ENCODE measurements at places on chromosomes 1 and 21. TPM values are rescaled to one million over a fixed set of nuclear protein-coding genes. Genes with fewer than 3 reads are reported as not detected.

GRCh38 chr1:43722810-43723209 is 15.5 kb downstream of the ST3GAL3 start:
- no peak for DNase-seq
- no peaks in the 10 kb centered on the region for H3K4me1 ChIP-seq
- H3K27ac ChIP-seq, result no peak overlapping the region
- H3K27me3 ChIP-seq, result no peaks in the 10 kb centered on the region
- no peaks in the 10 kb centered on the region for H3K36me3 ChIP-seq
- no peak overlapping the region for H3K4me3 ChIP-seq

DNA sequence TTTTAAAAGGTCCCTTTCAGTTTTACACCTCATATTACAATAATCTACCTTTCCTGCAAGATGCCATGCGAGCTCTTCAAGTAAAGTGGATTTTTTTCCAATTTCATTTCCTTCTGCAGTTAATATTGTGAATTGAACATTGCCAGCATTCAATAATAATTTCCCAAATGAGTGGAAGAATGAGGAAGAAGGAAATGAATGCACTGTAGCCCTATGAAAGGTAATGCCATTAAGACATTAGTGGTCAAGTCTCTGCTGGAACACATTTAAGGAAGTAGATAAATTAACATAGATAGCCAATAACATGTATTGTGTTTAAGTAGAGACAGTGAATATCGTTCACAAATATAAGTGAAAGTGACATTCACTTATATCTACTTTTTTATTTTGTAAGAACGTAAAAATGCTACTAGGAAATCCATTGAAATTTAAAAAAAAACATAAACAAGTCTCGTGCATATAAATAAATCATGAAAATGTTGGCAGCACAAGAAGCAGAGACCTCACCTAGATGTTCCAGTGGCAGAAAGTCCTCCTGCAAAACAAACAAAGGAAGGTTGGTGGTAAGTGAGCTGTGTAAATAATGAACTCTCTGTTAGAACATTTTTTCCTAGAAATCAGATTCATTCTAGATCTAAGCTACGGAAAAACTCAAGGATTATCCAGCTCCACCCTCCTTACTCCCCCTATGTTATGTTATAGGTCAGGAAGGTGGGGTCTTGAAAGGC is 17.7 kb downstream of the FCRL3 start:
- H3K36me3 ChIP-seq, result no peaks in the 10 kb centered on the region
- no peak for DNase-seq
- H3K27ac ChIP-seq, result no peak overlapping the region
- no peaks in the 10 kb centered on the region for H3K4me1 ChIP-seq

DNA sequence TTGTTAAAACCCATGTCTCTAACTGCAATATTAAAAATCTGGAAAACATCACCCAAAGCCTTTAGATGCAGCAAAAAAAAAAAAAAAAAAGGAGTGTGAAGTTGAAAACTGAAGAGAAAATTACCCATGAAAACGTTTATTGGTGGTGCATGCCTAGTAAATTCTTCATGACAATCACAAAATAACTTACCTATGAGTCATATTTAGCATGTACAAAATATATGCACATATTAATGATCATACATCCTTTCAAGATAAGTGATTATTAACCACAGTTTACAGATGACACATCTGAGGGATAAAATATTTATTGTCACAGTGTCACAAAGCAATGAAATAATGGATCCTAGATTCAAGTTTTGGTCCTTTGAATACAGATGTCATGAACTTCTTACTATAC is 505.2 kb upstream of the NR5A2 start:
- no peaks in the 10 kb centered on the region for H3K36me3 ChIP-seq
- no peaks in the 10 kb centered on the region for H3K4me1 ChIP-seq
- H3K4me3 ChIP-seq, result no peak overlapping the region
- H3K27me3 ChIP-seq, result no peaks in the 10 kb centered on the region

DNA sequence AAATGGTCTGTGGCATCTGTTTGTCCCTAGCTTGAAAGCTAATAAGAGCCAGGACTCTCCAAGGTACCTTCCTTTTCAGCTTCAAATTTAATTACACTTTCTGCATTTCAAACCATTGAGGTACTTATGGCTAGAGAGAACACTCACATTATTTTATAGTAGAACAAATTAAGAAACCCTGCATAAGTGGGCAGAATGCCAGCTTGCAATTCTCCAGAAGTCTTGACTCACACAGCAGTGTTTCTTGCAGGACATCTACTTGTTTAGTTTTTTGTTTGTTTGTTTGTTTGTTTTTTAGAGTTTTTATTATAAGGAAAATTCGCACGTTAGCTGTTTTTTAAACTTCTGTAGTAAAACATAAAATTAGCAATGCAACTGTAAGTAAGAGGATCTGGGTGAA is 397.2 kb downstream of the NEGR1 start:
- no peaks in the 10 kb centered on the region for H3K27me3 ChIP-seq
- H3K4me3 ChIP-seq, result no peak overlapping the region
- DNase-seq, result no peak
- peaks cover 4% of the 10 kb centered on the region for H3K36me3 ChIP-seq

- DNase-seq, result no peak
- H3K27ac ChIP-seq, result no peak overlapping the region
- H3K4me1 ChIP-seq, result no peaks in the 10 kb centered on the region
- H3K4me3 ChIP-seq, result no peak overlapping the region
- H3K36me3 ChIP-seq, result peaks cover 13% of the 10 kb centered on the region
- H3K27me3 ChIP-seq, result no peaks in the 10 kb centered on the region
Observed at GRCh38 chr1:77817368-77818209, 38.1 kb downstream of the MIGA1 start.

DNA sequence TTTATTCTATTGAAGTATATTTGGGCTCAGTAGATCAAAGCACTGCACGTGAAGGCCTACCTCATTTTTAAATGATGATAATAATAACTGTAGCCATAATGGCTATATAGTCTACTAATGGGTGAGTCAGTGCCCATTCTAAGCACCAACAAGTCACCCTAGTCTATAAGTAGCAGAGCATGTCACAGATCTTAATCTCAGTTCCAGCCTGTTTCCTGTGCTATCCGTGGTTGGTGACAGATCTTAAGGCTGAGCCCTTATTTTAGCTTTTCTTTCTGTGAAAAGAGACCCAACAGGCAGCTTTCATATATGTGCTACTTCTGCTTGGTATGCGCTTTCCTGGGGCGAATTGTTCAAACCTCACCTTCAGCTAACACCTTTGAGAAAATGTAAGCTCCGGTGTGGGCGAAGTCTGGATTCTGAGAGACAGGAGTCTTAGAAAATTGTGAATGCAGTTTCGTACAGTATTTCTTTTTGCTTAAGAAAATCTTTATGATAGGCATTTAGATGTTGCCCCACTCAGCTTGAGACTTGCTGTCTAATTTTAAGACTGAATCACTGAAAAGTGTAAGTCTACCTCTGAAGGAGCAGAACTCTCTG is 59.6 kb downstream of the FMN2 start:
- H3K27me3 ChIP-seq, result no peaks in the 10 kb centered on the region
- no peak for DNase-seq
- no peaks in the 10 kb centered on the region for H3K4me1 ChIP-seq
- H3K4me3 ChIP-seq, result no peak overlapping the region
- no peak overlapping the region for H3K27ac ChIP-seq

GRCh38 chr21:39363607-39364555 is 15.0 kb upstream of the HMGN1 start:
- H3K4me3 ChIP-seq, result no peak overlapping the region
- no peaks in the 10 kb centered on the region for H3K36me3 ChIP-seq
- H3K27ac ChIP-seq, result no peak overlapping the region
- H3K27me3 ChIP-seq, result 0 out of 2 replicates have a peak, but pooled peaks cover 2% of the 10 kb centered on the region
- no peaks in the 10 kb centered on the region for H3K4me1 ChIP-seq
- no peak for DNase-seq

DNA sequence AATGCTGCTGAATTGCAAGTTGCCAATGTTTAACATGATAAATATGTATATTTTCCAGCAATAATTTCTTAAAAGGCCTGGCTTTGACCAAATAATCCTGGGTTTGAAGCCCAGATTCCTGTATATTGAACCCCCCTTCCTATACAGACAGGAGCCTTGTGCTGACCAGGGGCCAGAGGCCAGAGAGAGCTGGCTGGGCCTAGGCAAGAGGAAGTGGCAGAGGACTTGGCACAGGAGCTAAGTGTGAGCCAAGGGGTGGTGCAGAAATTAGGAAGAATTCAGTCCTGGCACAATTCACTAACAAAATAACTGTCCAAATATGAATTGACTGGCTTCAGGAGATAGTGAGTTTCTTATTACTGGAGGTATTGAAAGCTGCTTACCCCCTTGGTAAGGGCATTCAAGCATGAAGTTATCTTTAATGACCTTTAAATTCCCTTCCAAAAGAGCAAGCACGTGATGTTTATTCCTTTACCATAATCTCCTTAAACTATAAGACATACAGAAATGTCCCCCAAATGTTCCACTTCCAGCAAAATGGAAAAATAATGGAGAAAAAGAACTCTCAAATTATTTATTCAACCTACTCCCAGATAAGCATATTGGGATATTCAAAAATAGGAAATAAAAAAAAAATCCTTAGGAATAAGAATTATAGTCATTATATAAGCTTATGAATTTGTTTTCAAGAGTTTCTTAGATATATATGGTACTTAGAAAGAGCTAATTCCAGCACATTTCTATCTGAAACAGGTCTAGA is 26.6 kb downstream of the NIBAN1 start:
- H3K27me3 ChIP-seq, result no peaks in the 10 kb centered on the region
- H3K4me3 ChIP-seq, result no peak overlapping the region

DNA sequence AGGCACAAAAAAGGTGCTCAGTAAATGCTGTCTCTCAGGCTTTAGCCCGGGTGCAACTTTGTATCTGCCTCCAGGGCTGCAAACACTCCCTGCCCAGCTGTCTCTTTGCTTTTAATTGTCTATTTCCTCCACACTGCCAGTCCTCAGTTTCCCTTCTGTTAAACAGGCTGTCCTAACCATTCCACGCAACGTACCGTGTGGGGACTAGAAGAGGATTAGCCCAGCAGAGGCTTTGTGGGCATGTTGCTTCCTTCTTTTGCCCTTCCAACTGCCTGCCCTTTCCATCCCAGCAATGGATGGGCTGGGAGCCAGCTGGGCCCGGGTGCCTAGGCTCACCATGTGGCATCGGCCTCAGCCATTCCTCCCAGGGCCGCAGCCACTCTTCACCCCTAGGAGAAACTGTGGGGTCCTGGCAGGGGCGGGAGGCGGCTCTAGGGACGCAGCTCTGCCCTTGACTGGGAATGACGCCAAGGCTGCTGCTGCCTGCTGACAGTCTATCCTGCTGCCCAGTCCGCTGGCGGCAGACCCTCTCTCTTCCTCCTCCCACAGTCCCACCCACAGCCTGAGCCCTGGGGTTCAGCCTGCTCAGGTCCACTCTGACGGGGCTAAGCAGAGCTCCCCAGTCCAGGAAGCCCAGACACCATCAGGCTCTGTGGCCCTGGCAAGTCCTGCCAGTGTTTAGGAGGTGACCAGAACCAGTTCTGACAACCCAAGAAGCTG is 40.6 kb upstream of the LRP8 start:
- H3K27ac ChIP-seq, result no peak overlapping the region
- H3K27me3 ChIP-seq, result no peaks in the 10 kb centered on the region
- no peaks in the 10 kb centered on the region for H3K36me3 ChIP-seq

- DNase-seq, result no peak
- H3K27ac ChIP-seq, result no peak overlapping the region
- H3K4me3 ChIP-seq, result no peak overlapping the region
- H3K4me1 ChIP-seq, result peaks cover 4% of the 10 kb centered on the region
Observed at GRCh38 chr1:54937469-54937868, 43.0 kb upstream of the TMEM61 start.

DNA sequence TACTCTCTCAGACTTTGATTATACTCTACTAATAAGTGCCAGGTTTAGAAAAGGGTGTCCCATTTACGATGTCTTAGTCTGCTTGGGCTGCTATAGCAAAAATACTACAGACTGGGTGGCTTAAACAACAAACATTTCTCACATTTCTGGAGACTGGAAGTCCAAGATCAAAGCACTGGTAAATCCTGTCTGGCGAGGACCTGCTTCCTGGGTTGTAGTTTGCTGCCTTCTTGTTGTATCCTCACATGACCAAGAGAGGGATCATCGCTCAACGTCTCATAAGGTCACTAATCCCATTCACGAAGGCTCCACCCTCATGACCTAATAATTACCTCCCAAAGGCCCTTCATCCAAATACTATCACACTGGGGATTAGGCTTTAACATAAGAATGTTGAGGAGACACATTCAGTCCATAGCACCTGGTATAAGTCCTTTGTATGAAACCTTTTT is 12.0 kb downstream of the PRDX6 start:
- peak; percentile 58 for DNase-seq
- H3K4me1 ChIP-seq, result no peaks in the 10 kb centered on the region
- peak overlapping the region; percentile 7 for H3K27ac ChIP-seq
- no peak overlapping the region for H3K4me3 ChIP-seq

GRCh38 chr1:115828101-115829022 is 12.6 kb downstream of the NHLH2 start:
- H3K4me1 ChIP-seq, result no peaks in the 10 kb centered on the region
- no peak overlapping the region for H3K27ac ChIP-seq
- H3K4me3 ChIP-seq, result peak overlapping the region; percentile 75
- H3K27me3 ChIP-seq, result no peaks in the 10 kb centered on the region
- DNase-seq, result peak; percentile 58
- no peaks in the 10 kb centered on the region for H3K36me3 ChIP-seq

DNA sequence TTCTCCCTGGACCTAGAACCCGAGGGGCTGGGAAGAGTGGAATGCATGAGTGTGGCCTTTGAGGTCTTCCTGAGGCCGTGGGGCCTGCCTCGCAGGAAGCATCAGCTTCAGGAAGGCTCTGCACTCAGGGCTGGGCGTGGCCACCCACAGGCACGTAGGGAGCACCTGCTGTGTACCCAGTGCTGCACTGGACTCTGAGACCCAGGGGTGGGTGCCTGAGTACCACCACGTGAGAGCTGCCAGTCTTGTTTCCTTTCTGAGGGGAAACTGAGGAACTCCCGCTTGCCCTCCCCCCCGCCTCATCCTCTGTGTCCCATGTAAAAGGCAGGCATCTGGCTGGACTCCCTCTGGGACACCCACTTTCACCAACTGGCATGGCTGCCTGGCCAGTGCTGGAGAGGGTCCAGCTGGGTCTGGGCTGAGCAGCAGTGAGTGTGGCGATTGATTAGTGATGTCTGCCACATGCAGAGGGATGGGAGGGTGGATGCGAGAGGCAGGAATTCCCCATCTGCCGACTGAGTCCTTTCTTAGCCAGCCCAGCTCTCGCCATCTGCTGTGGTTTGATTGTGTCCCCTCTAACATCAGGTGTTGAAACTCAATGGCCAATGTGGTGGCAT is 30.2 kb upstream of the TTC34 start:
- H3K36me3 ChIP-seq, result peaks cover 3% of the 10 kb centered on the region
- no peak overlapping the region for H3K27ac ChIP-seq
- no peaks in the 10 kb centered on the region for H3K27me3 ChIP-seq
- no peaks in the 10 kb centered on the region for H3K4me1 ChIP-seq
- no peak overlapping the region for H3K4me3 ChIP-seq

DNA sequence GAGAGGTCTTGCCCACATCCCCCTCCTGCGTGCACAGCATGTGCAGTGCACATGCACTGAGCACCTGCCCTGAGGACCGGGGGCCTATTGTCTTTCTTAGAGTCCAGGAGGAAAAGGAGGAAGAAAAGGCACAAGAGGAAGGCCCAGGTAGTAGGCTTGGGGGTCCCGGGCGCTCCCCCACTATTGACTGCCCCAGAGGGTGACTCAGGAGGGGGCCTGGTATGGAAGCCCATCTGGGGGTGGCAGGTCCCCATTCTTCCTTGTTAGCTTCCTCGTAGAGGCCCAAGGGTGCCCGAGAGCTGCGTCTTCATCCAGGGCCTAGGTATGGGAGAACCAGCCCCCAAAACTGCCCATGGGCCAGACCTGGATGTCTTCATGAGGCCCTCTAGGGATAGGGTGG is 4.1 kb upstream of the SMYD3 start:
- peaks cover 2% of the 10 kb centered on the region for H3K36me3 ChIP-seq
- H3K4me1 ChIP-seq, result no peaks in the 10 kb centered on the region
- no peak for DNase-seq
- H3K4me3 ChIP-seq, result no peak overlapping the region
- no peaks in the 10 kb centered on the region for H3K27me3 ChIP-seq

Gene LRRC38
- 0.72 TPM for total RNA-seq

Gene CD1B
- not detected for total RNA-seq

Gene ETNK2
- total RNA-seq, result 18.6 TPM

Gene ARHGAP30
- total RNA-seq, result 0.13 TPM

Gene TSEN15
- total RNA-seq, result 21.9 TPM
